Diencephalon (tissue), 1 donor: ENCODE measurements at places on chromosomes 7 and 10. TPM values are rescaled to one million over a fixed set of nuclear protein-coding genes. Genes with fewer than 3 reads are reported as not detected.

GHRHR gene
- 2.8 TPM for total RNA-seq

PTPRZ1 gene
- 319 TPM for total RNA-seq

FLNC gene
- total RNA-seq: 20.1 TPM

ABCB1 gene
- total RNA-seq: 12.2 TPM

VWA2 gene
- 3.2 TPM for total RNA-seq

ST8SIA6 gene
- total RNA-seq: 17.8 TPM

CNNM1 gene
- total RNA-seq: 6.5 TPM
